Omental fat pad (tissue), 4 donors: ENCODE measurements at places on chromosomes 12 and 14. TPM values are rescaled to one million over a fixed set of nuclear protein-coding genes. Genes with fewer than 3 reads are reported as not detected.

ADAMTS20 gene
- total RNA-seq: not detected

DNA sequence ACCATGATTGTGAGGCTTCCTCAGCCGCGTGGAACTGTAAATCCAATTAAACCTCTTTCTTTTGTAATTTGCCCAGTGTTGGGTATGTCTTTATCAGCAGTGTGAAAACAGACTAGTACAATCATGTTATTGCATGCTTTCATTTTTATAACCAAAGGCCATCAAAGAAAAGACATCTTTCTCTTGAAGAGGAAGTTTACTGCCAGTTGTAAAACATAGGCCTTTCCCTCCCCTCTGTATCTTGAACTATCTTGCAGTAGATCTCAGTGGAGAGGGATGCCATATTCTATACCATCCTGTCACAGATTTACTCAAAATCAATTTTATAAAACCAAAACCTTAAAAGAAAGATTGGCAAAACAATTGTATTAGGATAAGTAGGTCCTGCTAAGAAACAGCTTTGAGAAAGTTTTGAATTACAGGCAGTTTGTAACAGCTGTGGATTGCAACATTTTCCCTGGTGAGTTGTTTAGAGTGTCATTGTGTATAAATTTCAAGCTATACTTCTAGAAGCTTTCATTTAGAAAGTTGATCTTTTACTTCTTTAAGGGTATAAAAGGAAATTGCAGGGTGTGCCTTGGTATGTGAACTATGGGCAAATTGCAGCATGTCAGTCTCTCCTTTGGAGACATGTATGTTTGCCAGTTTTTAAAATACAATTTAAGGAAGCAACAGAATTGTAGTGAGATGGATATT lies 128.0 kb downstream of the ATP23 start:
- no peak for DNase-seq

DNA sequence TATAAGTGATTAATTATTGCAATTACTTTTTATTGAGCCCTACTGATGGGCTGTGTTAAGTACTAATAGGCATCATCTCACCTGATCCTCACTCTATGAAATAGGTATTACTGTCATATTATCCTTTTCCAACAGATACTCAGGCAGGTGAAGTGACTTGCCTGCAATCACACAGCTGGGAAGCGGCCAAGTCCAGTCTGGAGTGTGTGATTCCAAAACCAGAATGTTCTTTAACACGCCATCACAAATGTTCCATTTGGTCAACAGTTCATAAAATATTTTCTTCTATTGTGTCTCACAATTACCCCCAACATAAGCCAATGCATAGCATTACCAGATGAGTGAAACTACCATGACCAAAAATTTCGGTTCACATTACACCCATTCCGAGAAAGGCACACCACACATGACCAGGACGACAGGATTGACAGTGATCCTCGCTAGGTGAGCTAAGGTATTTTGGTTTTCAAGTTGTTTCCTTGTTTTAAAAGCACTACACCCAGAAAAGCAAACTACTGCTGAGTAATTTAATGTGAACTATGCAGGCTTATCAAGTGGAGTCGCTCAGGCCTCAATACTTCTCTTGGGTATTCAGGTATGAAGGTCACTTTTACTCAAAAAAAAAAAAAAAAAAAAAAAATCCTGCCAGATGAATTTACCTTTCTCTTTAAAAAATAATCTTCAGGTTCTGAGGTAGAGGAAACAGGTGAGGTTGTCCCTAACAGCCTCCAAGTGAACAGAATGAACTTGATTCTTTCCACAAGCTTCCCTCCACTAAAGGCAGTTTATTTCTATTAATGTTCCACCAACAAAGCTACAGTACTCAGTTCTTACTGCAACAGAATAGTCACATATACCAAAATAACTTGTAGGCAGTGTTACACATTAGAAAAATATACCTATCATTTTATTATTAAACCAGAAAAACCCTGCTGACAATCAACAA lies 2.4 kb downstream of the VPS37B start:
- DNase-seq: no peak

DNA sequence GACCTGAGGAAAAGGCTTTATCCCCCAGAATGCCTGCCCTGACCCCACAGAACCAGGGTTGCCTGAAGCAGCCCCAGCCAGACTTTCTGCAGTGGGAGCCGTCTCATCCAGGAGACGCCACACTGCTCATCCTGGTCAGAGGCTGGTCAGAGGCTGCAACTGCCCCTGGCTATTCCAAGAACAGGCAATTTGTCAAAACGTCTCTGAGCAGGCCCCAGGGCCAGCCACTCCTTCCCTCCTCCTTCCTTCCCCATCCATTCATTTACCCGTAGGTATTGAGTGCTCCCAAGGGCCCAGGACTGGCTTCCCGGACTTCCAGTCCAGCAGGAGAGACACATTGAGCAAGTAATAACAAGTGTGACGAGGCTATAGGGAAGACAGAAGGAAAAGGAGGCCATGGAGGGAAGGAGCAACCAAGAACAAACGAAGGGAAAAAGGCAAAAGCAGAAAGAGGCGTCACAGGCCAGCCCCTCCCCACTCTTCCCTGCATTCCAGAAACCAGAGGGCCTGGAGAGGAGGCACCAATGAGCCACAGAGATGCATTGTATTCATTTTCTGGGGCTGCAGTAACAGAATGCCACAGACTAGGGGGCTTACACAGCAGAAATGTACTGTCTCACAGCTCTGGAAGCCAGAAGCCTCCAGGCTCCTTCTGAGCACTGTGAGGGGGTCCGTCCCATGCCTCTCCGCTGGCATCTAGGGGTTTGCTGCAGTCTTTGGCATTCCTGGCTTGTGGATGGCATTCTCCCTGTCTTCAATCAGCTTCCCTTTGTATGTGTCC lies 21.0 kb upstream of the CD9 start:
- DNase-seq: no peak

DNA sequence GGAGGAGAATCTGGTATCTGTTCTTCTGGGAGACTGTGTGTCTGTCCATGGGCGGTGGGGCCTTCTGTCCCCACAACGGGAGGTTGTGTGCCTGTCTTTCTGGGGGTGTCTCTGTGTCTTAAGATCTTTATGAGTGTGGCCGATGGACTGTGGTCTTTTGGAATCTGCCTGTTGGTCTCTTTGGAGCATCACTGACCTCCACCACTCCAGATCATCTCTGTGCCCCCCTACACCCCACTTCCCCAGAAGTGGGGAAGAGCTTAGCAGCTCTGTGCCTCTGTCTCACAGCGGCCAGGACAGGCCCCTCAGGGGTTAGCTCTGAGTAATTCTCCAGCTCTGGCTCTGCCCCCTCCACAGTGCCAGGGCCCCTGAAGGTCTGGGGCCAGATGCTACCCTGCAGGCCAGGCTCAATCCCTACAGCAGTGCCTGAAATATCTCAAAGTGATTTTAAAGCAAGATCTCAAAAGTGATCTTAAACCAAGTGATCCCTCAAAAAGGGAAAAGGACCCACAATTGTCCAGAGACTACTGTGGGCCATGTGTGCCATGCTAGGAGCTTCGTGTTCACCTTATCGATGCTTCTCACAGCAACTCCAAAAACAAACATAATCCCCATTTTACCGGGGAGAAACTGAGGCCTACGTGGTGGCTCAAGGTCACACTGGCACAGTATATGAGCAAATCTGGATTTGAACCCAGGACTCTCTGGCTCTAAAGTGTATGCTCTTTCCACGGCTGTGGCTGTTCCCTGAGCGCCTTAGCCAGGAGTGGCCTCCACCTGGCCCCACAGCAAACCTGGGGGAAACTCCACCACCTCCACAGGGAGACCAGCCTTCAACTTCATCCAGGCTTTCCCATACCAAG lies 26.0 kb upstream of the KRT78 start:
- DNase-seq: no peak

DNA sequence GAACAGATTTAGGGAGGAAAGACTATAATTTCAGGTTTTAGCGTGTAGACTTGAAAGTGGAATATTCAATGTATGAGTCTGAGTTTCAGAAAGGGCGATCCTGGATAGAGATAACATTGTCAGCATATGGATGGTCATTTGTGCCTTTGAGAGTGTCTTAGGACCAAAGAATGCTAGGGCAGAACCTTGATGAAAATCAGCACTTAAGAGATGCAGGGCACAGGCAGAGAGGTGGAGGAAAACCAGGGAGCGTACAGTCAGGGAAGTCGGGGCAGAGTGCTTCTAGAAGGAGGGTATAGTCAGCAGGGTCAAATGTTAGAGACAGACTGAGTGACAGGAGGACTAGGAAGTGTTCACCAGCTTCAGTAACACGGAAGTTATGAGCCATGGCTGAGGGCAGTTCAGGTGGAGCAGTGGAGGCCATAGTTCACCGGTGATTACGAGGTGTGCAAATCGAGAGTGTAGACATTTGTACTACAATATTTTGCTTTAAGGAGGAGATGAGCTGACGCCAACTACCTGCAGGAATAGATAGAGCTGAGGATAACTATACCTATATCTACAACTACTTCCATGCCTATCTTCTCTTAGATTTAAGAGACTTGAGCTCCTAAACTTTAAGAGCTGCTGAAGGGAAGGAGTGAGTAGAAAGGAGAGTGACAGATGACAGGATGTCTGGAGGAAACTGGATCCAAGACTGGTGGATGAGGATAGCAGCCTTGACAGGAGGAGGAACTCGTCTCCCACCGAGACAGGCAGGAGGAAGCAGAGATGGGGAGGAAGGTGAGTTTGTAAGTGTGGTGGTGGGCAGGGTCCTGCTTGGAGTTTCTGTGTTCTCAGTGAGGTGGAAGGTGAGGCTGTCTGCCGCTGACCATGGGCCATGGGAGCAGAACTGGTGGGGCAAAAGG lies 6.5 kb downstream of the CBLN3 start:
- no peak for DNase-seq

DNA sequence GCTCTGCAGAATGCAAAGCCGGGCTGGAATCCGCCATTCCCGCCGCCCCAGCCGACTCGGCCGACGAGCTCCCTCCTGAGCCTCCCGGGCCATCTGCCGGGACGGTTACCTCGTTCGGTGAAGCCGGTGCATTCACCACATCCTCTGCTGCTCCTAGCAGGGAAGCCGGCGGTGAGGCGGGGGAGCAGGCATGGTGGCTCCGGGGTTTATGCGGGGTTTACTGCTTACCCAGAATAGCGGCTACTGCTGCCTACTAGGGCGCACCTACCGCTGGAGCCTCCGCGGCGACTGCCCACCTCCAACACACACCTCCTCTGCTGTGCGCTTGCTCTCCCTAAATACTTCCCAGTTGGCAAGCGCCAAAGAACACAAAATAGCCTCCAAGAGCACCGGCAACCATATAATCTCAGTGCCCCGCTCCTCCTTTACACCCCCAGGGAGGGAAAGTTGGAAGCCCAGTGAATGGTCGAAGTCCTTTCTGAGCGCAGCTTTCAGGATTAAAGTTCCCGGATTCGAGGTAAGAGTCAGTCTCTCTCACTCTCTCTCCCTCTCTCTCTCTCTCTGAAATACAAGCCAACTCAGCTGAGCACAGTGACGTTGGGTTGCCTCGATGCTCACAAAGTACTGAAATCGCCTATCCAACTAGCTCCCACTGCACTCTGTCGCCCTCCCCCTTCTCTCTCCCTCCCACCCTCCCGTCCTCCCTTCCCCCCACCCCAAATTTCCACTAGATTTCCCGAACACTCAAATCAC lies at the start of gene TBX5:
TSS of gene TBX5 (minus strand) at position 626 of the 753 bp plus-strand sequence. CDS start 2,246 bp downstream, outside the sequence.
- DNase-seq: no peak
